CD4-positive, alpha-beta T cell treated with Interleukin-6 at 100 ng/mL for 8 hours (primary cell): ENCODE measurements at places on chromosomes 1 and 21.
A peak's percentile ranks its signal among the peaks of the same experiment; 100 is the strongest.

DNA sequence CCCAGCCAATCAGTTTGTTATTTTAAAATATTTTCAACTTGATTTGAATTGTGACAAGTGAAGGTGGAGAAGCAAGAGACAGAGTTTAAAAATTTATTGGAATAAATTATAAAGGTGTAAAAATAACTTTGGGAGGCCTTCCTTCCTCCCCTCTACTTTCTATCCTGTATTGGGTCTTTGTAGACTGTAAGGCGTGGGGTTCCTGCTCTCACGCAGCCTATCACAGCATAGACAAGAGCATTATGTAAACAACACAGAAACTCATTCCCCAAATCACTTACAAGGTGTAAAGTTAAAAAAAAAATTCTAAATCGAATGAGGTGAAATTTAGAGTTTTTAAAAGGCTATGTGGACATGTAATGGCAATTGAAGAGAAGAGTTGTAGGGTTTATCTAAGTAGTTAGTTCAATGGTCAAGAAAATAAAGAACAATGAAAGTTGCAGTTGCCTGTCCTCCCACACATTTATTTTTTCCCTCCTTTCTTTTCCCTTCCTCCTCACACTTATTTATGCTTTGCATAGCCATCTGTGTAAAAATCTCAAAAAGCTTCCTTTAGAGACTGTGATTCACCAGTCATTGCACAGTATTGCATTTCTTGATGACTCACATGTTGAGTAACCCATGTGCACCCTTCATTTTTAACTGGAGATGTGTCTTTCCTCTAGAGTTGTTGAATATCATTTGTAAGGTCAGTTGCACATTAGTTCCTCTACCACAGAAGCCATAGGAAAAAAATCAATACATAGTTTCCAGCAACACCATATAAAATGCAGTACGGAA, 242.2 kb downstream of the PTPRC start:
- DNase-seq, result no peak

- DNase-seq, result no peak
Measured at GRCh38 chr21:42652527-42653230, 742 bp upstream of the PDE9A start.

- DNase-seq, result no peak
Measured at GRCh38 chr1:89952605-89953130, 42.2 kb upstream of the ZNF326 start.

DNA sequence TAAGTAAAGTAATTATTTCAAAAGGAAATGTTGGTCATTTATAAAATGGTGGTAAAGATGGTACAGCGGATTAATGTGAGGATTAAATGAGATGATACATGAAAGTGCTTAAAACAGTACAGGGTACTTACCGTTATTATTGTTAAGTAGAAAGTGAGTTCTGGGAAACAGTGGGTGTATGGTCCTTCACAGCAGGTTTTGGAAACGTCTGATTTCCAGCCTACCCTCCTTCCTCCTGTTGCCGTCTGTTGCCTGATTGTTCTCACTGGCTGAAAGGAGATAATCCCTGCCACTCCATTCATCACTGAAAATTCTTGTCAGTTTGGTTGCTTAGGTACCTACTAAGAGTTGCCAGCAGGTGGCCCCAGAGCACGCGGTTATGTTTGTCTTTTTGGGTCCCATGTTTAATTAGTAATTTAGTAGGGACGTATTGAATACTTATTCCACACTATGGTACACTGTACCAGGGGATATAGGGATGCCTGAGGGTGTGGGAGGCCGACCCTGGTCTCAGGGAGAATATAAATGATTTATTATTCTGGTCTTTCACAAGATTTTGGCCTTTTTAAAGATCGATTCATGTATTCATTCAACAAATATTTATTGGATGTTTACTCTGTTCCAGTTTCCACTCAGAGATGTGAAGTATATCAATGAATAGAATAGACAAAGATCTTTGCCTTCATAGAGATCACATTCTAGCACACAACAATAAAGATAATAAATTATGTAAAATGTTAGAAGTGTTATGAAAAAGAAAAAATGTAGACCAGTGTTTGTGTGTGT, 30.8 kb upstream of the RPTN start:
- peak; percentile 62 for DNase-seq

DNA sequence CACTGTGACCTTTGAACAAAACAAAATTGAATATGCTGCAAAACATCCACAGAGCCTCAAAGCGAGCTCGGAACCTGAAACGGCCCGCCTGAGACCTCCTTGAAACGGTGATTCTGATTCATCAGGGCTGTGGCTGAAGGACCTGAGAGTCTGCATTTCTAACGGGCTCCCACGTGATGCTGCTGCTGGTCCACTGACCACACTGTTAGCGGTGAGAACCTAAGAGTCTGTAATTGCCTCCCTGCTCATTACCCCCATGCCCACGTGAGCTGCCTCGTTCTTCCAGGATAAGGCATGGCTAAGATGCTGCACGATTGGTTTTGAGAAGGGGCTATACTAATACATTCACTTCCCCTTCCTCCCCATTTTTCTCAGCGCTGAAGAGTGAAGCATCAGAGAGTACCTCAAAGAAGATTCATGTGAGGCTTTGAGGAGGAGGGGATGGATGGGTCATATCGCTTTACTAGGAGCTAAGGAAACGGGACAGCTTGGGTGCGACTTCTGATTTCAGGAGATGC, 9.7 kb downstream of the TLR5 start:
- DNase-seq, result no peak

DNA sequence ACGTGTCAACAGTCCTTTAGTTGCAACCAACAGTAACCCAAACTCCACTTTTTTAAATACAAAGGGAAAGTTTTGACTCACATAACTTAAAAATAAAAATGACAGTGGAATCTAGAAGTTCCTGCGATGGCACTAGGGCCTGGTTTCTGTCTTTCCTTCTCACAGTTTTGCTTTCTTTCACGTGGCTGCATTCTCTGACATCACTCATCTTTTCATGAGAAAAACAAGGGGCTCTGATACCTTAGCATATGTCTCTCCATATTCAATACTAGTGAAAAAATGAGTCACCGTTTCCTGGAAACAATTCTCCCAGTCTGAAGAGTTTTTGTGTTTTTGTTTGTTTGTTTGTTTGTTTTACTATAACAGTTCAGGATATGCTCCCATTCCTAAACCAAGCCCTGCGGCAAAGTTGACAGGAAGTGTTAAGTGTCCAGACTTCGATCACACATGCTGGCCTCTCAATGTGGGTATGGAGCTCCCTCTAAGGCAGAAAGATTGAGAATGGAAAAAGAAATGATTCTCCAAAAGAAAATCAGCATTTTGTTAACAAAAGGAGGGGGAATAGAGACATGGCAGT, 483.3 kb downstream of the TTLL7 start:
- DNase-seq, result no peak

DNA sequence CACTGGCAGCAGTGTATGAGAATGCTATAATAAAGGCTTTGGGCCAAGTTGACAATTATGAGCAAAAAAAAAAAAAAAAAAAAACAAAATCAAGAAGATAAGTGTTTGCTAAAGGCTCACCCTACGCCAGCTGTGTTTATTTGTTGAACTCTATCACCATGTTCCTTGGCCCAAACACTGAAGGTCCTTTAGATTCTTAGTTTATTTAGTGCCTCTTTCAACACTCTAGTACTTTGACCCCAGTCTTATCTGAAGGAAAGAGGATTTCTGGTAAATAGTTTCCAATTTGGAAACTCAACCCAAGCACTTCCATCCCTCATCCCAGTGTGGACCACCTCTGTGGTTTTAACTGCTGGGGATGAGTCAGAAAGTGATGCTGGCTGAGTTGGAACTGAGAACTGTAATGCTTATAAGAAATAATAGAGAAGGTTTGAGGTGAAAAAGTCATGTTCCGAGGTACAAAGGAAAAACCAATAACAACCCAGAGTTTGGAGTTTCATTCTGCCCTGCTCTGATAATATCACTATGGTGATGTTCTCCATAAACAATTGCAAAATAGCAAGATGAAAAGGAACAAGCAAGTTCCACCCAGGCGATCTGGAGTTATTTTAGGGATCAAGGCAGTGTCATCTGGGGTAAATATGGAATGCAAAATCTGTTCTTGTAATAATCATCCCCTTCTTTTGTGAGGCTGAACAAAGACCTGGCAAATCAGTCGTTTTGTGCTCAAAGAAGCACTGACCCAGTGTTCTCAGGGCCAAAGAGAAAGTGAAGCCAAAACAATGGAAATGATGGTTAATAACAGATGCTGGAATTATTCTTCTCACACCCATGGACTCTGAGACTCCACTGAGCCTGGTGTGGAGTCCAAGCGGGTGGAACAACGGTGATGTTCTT, 19.7 kb upstream of the CAPZB start:
- DNase-seq, result no peak

GRCh38 chr1:98677288-98677687, 15.8 kb downstream of the SNX7 start:
- DNase-seq, result no peak

GRCh38 chr1:213960963-213961362, 26.8 kb upstream of the PROX1 start:
- no peak for DNase-seq

DNA sequence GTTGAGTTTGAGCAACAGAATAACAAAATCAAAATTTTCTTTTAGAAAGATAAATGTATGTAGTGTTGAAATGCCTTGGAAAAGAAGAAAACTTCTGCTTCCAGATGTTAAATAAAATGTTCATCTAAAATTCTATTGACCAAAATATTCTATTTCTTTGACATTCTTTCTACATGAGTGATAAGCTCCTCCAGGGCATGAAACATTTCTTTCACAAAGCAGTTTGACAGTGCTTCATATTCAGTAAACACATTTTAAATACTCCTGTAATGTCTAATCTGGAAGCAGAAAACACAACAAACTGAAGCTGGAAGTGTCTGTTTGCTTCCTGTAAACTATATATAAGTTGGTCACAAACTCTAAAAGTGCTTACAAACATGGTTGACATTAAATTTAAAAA, 61.5 kb downstream of the RGS21 start:
- DNase-seq, result no peak

GRCh38 chr1:161966067-161966466, 57.6 kb downstream of the OLFML2B start:
- DNase-seq, result no peak

- no peak for DNase-seq
Measured at GRCh38 chr1:3500265-3500835, 45.9 kb downstream of the ARHGEF16 start.

DNA sequence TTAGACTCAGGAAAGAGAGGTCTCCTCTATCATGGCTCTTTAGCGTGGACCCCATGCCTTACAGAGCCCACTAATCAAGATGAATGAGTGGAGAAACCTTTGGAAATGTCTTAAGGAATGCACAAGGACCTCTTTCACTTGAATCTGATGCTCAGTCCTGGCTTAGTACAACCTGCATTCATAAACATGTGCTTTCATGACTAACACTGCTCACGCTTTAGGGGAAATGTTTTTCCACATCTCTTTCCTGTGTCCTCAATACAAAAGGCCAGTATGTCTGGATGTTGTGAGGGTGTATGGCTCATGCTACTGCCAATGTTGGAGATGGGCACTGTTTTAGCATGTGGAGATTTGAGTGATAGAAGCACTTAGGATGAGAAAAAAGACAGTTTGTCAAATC, 14.2 kb upstream of the GNG12 start:
- DNase-seq, result no peak

DNA sequence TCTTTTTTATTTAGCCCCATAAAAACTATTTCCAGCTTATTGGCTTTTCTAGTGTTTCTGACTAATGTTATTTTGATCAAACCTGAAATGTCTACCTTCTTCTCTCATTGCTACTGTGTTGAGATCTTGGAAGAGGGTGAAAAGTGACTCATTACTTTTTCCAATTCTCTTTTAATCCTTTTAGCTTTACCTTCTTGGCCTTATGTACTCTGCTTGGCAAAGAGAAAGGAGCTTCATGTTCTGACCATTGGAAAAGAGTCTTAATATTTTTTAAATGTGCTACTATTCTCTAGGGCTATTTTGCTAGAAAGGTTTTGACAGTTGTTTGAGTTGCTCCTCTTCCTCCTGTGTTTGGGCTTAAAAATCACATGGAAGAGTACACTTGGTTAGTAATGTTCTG, 97.8 kb upstream of the CHODL start:
- DNase-seq, result no peak

DNA sequence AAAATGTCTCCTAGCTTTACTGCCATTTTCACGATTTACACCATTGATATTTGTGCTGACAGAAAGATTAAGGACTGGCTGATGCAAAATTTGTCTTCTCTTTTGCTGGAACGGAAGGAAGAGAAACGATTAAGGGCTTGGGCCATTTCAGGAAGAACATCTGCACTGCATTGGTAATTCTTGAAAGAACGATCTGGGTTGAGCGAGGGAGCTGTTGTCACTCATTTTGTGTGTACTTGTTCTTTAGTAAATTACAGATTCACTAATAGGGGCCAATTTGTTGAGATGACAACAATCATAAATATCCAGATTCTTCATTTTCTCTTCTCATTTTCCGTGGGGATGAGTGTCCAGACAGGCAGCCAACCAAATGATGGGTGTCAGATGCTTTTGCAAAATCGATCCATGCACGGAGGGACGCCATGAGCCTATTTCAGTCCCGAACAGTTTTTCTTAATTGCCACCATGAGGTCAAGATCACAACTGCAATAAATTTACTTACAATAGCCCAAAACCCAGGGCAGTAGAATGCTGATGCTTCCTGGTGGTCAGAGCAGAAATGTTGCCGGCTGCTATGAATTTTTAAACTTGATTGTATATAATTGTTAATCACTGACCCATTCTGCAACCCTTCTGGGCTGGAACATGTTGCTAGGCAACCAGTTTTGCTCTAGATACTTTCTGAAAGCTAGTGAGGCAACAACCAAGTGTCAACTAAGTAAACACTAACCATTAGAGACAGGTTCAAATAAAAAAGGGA, 132.4 kb upstream of the TIAM1 start:
- no peak for DNase-seq

DNA sequence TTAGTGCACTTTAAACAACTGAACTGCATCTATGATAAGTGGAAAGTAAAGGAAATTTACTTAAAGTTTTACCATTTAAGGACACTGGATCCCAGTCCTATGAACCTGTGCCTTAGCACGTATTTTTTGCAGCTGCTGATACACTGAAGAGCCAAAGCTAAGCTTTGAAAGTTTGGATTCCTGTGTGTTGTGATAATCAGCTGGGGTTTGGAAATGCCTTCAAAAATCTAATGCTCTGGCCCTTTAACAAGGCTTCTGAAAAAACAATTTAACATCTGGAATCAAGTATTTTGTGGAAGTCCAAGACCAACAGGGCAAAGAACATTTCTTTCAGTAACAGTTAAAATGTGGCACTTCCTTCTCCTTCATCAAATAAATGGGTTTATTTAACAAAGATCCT, 51.8 kb downstream of the DDAH1 start:
- no peak for DNase-seq

- no peak for DNase-seq
Measured at GRCh38 chr1:99131546-99131945, 126.9 kb upstream of the PLPPR5 start.
